HCT116 (cell line): ENCODE measurements at places on chromosomes 3 and 15. TPM values are rescaled to one million over a fixed set of nuclear protein-coding genes. Genes with fewer than 3 reads are reported as not detected.

- DNase-seq, result no peak
These were observed 51.1 kb downstream of the PSMD6 start for GRCh38 chr3:63972196-63972595.

GRCh38 chr3:192812743-192813383, 85.5 kb upstream of the FGF12 start:
- DNase-seq, result peak; percentile 49

Gene PPP1R14D
- not detected for total RNA-seq

DNA sequence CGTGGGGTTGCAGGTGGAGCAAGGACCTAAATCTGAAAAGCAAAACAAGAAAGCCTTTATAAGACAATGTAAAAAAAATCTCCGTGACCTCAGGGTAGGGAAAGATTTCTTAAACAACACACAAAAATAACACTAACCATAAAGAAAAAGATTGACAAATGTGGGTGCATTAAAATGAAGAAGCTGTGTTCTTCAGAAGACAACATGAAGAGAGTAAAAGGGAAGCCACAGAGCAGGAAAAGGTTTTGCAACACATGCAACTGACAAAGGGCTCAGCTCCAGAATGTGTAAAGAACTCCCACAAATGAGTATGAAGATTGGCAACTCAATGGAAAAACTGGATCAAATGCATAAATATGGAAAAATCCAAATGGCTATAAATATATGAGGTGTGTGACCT, 74.2 kb downstream of the MAGEF1 start:
- DNase-seq, result no peak

Gene IRAK2
- total RNA-seq, result 3.6 TPM

GRCh38 chr15:100353449-100353848, 11.7 kb upstream of the ADAMTS17 start:
- DNase-seq, result no peak

- no peak for DNase-seq
These were observed 8.9 kb downstream of the MUC4 start for GRCh38 chr3:195802795-195803194.

- no peak for DNase-seq
These were observed 56.7 kb upstream of the TSC22D2 start for GRCh38 chr3:150351398-150351797.

DNA sequence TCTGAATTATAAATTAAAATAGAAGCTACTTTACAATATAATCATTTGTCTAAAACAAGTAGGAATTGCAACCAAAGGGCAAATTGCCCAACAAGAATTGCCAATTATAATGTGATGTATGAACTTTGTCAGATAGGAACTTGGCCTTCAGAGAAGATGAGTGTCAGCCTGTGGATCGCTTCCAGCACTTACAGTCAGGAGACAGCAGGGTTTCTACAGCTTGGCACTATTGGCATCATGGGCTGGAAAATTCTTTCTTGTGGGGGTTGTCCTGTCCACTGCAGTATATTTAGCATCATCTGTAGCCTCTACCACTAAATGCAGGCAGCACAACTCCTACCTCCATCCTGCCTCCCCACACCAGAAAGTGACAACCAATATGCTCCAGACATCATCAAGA, 48.1 kb upstream of the CRBN start:
- no peak for DNase-seq

DNA sequence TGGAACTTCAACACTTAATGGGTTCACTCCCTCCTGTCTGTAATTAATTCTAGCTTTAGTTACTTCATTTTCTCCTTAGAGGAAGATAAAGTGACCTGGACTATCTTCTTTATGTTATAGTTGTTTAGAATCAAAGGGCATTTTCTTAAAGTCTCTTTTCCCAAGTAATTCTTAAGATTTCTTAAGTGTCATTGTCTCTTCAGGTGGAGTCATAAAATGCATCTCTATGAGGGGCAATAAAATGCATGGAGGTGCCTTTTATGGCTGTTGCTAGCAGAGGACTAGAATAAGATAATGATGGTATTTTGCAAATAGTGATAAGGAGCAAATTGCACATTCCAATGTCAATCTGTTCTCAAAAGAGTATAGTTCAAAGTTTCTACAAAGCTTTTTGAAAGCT, 34.5 kb downstream of the CNTN4 start:
- no peak for DNase-seq

Gene CACNA2D2
- 10.2 TPM for total RNA-seq

Gene CTDSPL2
- total RNA-seq, result 56.0 TPM

Gene UCN2
- 1.5 TPM for total RNA-seq

Gene GOLGA8J
- total RNA-seq, result not detected

Gene EIF4G1
- 496 TPM for total RNA-seq

Gene REC114
- not detected for total RNA-seq

GRCh38 chr3:171972871-171973348, 66.5 kb upstream of the FNDC3B start:
- DNase-seq, result no peak

Gene GLT8D1
- total RNA-seq, result 42.1 TPM

Gene ITIH4
- 4.1 TPM for total RNA-seq

- DNase-seq, result no peak
These were observed 33.4 kb upstream of the STRIT1 start for GRCh38 chr3:155326901-155327300.

DNA sequence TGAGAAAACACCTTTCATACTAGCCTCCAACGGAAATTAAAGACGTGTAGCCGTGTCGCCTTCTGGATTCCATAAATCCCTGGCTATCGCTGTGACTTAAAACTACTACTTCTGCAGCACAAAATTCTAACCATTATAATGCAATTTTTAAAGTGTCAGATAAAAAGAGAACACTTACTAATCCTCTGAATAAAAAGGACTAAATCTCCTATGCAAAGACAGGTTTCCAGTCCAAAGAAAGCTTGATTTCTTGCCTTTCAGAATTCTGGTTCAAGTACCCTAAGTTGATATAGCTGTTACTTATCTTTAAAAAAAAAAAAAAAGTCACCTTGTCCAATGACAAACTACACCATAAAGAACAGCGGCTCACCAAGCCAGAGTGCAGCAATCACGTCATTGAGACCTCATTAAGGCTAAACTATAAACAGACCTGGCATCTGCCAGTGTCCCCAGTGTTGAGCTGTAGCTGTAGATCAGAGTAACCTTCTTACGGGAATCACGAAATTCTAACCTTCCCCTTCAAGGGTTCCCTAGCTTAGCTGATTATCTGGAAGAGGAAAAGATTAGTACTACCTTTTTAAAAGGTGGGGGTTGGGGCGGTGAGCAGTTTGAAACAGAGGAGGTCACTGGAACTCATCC, 2.2 kb downstream of the ABCC5 start:
- DNase-seq, result no peak

- DNase-seq, result no peak
These were observed 36.0 kb downstream of the ZIC4 start for GRCh38 chr3:147370349-147370748.

DNA sequence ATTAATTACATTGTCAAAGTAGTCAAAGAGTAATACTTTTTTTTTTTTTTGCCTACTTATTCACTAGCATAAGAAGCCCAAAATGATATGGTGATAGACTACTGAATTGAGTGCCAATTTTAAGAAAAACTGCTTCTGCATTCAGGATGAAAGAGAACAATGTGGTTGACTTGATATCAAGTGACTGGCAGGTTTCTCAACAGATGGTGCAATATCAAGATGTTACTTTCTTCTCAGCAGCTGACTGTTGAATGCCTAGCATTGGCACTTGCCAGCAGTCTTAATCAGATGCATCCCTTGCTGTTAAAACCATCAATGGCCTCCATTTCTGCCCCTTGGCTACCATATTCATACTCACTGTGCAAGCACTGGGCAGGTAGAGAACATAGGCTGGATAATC, 863.2 kb downstream of the GBE1 start:
- no peak for DNase-seq

- no peak for DNase-seq
These were observed 102.9 kb upstream of the KLF13 start for GRCh38 chr15:31223478-31224350.

- no peak for DNase-seq
These were observed 106.6 kb upstream of the ABI3BP start for GRCh38 chr3:101099791-101100190.

DNA sequence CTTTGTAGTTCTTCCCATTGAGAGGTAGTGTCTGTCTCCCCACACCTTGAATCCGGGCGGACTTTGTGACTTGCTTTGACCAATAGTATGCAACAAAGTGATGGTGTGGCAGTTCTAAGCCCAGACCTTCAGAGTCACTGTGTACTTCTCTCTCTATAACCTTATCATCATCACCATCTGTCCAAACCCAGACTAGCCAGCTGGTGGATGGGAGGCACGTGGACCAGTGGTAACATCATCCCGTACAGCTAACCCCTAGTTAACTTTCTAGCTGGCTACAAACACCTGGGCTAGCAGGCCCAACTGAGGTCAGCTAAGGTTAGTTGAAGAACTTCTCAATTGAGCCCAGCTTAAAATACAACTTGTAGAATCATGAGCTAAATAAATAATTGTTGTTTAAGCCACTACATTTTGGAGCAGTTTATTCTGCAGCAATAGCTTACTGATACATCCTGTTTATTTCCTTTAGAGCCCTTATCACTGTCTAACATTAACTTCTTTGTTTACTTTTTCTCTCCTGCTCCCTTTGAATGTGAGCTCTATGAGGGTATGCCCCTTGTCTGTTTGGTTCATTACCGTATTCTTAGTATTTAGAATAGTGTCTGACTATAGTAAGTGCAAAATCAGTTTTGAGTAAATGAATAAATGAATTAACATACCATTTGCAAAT, 11.5 kb upstream of the CCR9 start:
- no peak for DNase-seq

DNA sequence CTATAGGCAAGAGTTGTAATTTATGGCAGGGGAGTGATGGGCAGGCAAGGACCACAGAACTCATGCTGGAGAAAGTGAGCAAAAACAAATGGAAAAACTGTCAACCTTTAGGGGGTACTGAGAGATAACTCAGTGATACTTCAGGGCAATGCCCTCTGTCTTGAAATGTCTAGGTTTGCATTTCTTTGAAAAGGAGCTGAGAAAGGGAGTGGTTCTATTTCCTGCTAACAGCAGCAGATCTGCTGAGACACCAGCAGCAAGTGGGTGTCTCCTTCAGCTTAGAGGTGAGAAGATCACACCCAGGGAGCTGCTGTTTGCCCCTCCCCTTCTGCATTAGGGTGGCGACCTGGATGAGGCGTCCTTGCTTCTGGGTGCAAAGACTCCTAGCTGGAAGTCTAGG, 42.3 kb upstream of the XIRP1 start:
- no peak for DNase-seq

DNA sequence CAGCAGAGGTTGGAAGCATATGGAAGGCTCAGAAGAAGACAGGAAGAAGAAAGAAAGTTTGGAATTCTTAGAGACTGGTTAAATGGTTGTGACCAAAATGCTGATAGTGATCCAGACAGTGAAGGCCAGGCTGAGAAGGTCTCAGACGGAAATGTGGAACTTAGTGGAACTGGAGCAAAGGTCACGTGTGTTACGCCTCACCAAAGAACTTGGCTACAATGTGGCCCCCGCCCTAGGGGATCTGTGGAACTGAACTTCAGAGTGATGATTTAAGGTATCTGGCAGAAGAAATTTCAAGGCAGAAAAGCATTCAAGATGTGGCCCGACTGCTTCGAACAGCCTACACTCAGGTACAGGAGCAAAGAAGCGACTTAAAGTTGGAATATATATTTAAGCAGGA, 83.1 kb downstream of the MYO5A start:
- DNase-seq, result no peak

DNA sequence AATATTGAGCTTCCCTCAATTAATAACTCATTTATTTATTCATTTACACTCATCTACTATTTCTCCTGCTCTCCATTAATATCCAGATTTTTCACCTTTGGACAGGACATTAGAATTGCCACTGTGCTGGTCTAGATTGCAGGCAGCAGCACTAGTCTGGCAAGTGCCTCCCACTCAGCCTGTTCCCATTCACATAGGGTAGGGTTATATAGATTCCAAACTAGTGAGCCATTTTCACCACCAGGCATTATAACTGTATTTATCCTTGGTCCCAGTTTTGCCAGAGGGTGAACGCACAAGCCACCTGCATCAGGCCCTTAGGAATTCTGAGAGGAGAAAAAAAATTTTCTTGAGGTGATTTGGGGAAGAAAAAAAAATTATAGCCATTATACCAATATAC, 44.5 kb downstream of the ANAPC13 start:
- no peak for DNase-seq
